Stimulated activated CD4-positive, alpha-beta T cell treated with anti-CD3 and anti-CD28 coated beads, Interleukin-4, amount 100 ng/mL, for 24 hours (primary cell): ENCODE measurements at places on chromosomes 5 and 9.

- DNase-seq = no peak
These were observed 130.1 kb upstream of the LARP1 start for GRCh38 chr5:154625031-154625430.

DNA sequence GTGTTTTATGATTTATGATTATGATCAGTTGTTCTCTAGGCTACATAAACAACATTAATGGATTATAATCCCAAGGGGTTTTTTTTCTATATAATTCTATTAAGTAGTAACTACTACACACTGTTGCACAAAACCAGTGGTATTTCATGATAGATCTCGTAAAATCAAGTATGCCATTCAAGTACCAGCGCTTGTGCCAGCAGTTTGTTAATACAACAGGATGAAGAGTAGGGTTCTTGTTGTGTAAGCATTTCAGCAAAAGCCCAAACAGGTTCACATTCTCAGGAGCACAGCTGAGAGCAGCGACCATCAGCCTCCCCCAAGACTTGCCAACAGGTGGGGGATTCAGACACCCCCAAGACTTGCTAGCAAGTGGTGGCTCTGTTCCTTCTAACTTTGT is 88.8 kb downstream of the CTNND2 start:
- DNase-seq = no peak

DNA sequence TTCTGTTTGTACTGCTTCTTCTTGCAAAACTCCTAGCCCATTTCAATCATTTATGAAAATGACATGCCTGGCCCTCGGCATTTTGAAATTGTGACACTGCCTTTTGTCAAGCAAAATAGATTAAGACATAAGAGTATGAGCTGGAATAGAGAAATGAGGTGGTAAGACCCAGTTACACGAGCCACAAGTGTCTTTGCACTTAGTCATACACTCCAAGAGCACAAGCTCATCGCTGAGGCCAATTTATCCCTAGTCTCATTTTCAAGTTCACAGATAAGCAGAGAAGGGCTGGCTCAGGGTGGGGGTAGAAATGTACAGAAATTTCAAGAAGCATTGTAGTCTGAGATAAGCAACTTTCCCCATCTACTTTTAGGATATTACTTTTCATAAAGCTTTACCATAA is 40.6 kb upstream of the MAP1B start:
- no peak for DNase-seq

- DNase-seq = no peak
These were observed 75.0 kb upstream of the RNU6ATAC start for GRCh38 chr9:134239130-134239903.

DNA sequence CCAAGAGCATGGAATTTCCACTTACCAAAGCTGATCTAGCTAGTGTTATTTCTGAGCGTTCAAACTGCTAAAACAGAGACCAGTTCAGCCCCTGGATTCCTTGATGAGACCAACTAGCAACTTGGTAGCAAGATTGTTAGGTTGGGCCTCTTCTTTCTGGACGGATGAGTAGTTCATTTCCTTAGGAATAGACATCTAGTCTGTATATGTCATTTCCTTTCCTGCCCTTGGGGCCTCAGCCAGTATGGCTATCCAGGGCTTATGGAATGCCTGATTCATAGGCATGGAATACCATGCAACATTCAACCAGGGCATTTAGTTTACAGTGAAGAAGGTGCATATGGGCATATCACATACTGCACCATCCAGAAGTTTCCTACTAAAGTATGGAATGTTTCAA is 14.5 kb upstream of the LPAR1 start:
- no peak for DNase-seq

GRCh38 chr5:62689599-62690368 is 111.2 kb downstream of the LRRC70 start:
- DNase-seq = no peak

DNA sequence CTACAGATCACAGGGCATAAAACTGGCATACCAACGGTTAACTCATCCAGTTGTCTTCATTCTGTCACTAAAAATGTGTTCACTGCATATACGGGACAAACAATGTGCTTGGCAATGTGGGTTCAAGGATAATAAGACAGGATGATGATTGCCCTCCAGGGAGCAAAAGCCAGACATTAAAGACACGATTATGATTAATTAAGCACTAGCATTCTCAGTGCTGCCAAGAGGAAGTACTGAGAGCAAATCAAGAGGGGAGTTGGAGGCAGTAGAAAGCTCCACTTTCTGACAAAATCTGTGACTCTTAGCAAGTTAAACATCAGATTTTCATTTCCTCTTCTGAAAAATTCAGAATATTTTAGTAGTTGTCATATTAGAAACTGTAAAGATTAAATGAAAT is 9.0 kb upstream of the IFNA8 start:
- no peak for DNase-seq
